ENCODE measurements at places on chromosomes 6 and 20. TPM values are rescaled to one million over a fixed set of nuclear protein-coding genes. Genes with fewer than 3 reads are reported as not detected.

CCDC170 gene
- total RNA-seq = not detected

FKBP1C gene
- total RNA-seq = 0.94 TPM

DNA sequence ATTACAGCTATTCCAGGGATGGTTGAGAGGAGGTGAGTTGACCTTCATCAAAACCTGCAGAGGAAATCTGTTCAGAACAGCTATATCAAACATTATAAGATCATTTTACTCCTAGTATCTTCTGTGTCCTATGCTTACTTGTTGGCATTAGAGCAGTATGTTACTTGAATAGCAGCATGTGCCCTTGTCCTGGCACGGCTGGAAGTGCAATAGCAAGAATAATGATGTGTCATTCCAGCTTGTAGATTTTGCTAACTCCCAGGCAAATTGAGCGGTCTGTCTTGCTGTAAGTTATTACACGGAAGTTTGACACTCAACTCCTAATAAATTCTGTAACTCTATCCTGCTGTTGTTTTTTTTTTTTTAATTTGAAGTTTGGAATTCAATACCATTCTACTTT is 385.5 kb downstream of the TENT5A start:
- H3K4me3 ChIP-seq = no peak overlapping the region
- no peaks in the 10 kb centered on the region for H3K36me3 ChIP-seq
- no peak for DNase-seq

- no peak overlapping the region for H3K27ac ChIP-seq
- peaks cover 2% of the 10 kb centered on the region for H3K4me1 ChIP-seq
- no peak overlapping the region for H3K4me3 ChIP-seq
- H3K36me3 ChIP-seq = no peaks in the 10 kb centered on the region
These were observed 24.0 kb upstream of the CLIC5 start for GRCh38 chr6:46039646-46040045.

DNA sequence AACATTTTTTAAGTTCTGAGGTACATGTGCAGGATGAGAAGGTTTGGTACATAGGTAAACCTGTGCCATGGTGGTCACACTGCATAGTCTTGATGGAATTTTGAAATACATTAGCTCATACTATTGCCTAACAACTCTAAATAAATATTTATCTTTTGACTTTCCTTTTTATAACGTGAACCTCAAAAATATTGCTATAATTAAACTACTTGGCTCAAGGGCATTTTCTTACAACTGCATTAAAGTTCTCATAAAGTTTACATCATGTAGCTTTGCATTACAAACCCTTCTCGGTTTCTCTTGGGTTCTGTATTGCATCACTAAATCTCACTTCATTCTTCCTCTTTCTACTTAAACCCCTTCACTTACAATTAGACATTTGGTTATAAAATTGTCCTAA is 636.0 kb upstream of the PTCHD4 start:
- no peak overlapping the region for H3K4me3 ChIP-seq
- no peak for DNase-seq
- no peaks in the 10 kb centered on the region for H3K36me3 ChIP-seq
- no peaks in the 10 kb centered on the region for H3K27me3 ChIP-seq
- H3K27ac ChIP-seq = no peak overlapping the region

DNA sequence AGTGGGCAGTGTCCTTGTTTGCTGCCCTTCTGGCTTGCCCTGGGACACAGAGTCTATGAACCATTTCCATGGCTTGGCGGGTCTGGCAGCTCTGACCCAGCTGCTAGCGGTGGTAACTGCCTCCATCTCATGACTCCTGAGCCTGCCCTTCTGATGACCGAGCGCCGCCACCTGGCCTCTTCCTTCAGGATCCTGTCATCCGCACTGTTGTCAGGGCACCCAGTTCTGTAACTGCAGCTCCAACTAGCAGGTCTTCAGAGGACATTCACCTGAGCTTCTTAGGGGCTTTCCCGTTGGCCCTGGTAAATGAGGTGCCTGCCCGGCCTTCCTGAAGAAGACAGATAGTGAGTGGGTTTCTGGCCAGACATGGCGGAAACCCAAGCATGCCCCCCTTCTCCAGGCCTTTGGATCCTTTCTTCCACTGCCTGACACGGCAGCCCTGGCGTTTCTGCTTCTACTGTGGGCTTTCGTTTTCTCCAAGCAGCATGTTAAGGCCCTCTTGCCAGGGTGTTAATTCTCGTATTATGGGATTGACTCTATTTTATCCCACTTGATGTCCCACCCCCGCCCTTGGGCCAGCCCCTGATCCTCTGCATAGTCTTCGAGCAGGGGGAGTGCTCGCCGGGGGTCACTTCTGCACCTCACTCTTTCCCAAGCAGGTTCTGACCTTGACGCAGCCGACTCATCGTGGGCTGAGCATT is 24.7 kb downstream of the PACSIN1 start:
- no peak for DNase-seq
- no peak overlapping the region for H3K4me3 ChIP-seq
- no peaks in the 10 kb centered on the region for H3K36me3 ChIP-seq
- peaks cover 4% of the 10 kb centered on the region for H3K27me3 ChIP-seq
- peaks cover 19% of the 10 kb centered on the region for H3K4me1 ChIP-seq

DNA sequence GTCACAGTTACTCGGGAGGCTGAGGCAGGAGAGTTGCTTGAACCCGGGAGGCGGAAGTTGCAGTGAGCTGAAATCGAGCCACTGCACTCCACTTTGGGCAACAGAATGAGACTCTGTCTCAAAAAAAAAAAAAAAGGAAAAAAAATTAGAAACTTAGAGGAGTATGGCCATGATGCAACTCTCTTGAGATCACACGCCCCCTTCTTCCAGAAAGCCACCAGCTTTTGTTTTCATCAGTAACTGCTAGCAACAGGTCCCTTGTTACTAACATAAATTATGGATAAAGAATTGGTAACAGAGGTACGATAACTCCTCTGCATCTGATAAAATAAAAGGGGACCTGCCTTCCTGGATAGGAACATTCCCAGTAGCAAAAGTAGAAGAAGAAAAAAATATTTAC is 308.2 kb downstream of the CD83 start:
- H3K4me1 ChIP-seq = peaks cover 2% of the 10 kb centered on the region
- H3K27ac ChIP-seq = no peak overlapping the region
- H3K36me3 ChIP-seq = no peaks in the 10 kb centered on the region
- no peak for DNase-seq
- H3K27me3 ChIP-seq = peaks cover 2% of the 10 kb centered on the region

All from activated naive CD8-positive, alpha-beta T cell treated with anti-CD3 and anti-CD28 coated beads, Interleukin-2, amount 10 ng/mL, durations not matched to agents 7 days and 5 days (primary cell).